ENCODE measurements at places on chromosomes 11 and 22.

DNA sequence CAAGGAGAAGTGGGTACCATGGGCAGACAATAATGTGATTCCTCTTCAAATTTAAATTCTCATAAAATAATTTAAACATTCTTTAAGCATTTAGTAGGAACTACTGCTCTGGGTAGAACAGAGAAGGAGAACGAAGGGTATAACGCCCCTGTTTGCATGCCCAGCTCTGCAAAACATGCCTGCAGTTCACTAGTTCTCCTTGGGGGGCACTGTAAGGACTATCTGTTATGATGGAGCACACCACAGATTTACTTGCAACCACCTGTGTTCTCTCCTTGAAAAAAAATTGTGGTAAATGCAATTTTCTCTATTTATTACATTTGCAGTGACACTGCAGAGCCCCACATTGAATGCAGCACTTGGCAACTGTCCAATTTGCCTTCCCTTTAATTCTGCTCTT is 100.3 kb downstream of the GUCY1A2 start:
- DNase-seq = no peak

DNA sequence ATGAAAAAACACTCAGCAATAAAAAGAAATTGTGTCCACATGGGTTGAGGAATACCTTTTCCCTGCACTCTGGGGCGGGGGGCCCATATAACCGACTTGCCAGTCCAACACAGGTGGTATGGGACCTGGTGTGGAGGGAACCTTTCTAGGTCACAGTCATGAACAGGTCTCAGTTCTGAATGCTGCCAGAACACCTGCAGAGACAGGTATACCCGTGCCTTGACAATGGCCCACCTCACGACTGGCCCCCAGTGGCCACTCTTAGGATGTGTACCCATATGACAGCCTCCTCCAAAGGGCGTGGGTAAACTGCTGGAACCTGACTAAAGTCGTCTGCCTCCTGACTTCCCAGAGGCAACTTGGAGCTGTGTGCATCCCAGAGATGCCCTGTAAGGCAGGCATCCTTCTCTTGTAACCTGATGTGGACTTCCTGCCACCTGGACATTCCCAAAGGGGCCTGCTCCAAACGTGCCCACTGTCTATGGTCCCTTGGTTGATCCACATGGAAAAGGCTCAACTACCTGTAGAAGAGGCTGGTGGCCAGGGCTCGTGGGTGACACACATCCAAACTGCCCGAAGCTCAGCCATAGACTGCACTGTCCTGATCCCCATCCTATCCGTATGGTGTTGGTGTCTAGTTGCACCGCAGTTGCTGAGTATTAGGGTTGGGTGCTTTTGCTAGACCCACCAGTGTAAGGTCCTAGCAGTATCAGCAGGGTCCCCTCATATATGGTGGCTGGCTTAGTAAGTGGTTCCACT is 859.3 kb downstream of the BRD1 start:
- DNase-seq = no peak

GRCh38 chr11:127965939-127966668 is 621.3 kb downstream of the ETS1 start:
- no peak for DNase-seq

GRCh38 chr11:20310596-20311394 is 52.7 kb upstream of the HTATIP2 start:
- DNase-seq = no peak

DNA sequence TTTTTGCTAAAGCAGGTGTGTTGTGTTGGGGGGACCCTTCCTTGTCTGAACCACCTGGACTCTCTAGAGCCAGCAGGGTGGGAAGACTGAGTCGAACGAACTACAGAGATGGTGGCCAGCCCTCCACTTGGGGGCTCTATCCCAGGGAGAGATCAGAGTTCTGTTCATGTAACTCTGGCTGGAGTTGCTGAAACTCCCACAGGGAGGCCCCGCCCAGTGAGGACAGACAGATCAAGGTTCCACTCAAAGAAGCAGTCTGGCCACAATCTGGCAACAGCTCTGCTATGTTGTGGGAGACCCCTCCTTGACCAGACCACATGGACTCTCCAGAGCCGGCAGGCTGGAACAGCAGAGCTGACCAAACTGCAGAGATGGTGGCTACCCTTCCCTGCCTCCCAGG is 20.2 kb upstream of the OR5AK2 start:
- DNase-seq = no peak

- no peak for DNase-seq
Observed at GRCh38 chr22:19079691-19080090, 42.5 kb downstream of the DGCR2 start.

GRCh38 chr22:30906946-30907345 is 61.6 kb downstream of the MORC2 start:
- DNase-seq = no peak

- DNase-seq = no peak
Observed at GRCh38 chr11:44865866-44866272, 84.8 kb downstream of the TP53I11 start.

- DNase-seq = no peak
Observed at GRCh38 chr11:27201454-27202302, 161.1 kb downstream of the BBOX1 start.

- DNase-seq = no peak
Observed at GRCh38 chr22:46761539-46762237, 762 bp upstream of the TBC1D22A start.

DNA sequence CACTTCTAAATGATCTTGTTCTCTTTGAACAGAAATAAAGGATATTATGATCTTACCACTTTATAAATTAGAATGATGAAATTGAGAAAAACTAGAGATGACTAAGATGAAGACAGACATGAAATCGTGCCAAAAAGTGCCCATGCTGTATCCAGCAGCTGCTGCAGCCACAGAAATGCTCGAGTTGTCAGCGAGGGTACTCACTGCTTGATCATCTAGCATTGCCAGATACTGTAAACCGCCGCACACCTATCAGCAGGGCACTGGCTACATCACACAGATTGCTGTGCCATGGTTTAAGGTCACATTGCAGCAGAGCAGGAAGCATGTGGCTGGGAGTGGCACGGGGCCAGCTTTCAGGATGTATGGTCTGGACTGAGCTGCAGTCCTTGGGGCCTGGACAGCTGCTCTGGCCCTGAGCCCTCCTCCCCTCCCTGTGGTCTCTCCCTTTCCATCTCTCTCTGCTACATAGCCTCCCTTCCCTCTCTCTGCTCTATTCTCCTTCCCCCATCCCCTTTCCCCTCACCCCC is 51.0 kb upstream of the SEPTIN5 start:
- DNase-seq = no peak

DNA sequence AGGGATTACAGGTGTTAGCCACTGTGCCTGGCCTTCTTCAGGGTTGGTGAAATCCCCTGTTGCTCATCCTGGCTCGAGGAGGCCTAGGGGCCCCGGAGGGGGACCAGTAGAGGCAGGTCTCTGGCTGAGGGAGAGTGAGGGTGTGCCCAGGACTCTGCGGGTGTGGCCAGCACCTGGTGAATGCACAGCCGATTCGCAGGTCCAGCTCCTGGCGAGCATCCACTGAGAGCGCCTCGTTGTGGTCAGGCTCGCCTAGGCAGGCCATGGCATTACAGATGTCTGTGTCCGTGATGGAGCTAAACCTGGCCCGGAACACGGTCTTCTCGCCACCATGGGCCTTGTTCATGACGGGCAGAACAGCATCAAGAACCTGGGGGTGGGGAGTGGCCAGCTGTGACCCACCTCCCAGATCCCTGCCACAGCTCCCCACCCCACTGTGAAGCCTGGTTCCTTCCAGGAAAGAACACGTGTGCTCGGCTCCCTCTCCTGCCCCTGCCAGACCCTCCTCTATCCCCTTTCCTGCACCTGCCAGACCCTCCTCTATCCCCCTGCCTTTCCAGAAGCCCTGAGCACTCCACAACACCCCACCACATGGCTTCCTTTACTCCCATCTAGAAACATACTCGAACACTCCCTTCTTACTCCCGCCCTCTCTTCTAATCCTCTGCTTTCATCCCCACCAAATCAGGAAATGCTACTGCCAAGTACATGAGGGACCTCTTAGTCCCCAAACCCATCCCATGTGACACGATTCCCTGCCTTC is 12.4 kb downstream of the TOP3B start:
- no peak for DNase-seq

DNA sequence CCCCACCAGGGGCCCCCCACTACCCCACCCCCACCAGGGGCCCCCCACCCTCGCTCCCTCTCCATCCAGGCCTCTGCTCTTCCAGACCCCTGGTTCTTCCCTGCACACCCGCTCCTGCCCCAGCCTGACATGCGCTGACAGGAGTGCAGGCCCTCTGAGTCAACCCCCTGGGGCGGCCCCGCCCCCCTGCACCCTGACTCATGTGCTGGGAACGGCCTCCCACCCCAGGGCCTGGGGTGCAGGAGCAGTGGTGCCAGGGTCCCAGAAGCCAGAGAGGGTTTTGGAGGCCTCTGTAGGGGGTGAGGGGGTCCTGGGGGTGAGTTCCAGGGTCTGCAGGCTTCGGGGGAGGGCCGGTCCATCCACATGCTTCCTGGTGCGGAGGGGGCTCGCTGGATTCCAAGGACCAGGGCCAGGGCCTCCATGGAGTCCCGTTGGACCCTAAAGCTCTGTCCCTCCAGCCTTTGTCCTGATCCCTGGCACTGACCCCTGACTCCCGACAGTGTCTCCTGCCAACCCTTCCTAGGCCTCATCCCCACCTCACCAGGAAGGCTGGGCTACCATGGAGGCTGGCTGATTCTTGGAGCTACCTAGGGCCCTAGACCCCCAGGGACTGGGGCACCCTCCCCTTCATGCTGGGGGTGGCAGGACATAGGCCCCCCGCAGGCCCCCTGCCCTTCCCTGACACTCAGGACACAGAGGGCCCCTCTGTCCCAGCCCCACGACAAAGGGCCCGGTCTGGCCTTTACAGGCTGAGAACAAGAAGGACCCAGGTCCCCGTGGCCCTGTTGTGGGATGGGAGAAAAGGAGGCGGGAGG is 583 bp upstream of the PKP3 start:
- no peak for DNase-seq

DNA sequence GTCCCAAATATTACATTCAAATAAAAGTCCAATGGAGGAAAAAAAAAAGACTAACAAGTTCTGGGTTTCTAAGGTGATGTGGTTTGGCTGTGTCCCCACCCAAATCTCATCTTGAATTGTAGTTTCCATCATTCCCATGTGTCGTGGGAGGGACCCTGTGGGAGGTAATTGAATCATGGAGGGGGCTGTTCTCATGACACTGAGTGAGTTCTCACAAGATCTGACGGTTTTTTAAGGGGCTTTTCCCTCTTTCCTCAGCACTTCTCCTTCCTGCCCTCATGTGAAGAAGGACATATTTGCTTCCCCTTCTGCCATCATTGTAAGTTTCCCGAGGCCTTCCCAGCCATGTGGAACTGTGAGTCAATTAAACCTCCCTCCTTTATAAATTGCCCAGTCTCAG is 7.9 kb upstream of the MS4A2 start:
- DNase-seq = no peak

- no peak for DNase-seq
Observed at GRCh38 chr11:1481861-1482441, 4.6 kb downstream of the MOB2 start.

GRCh38 chr11:35655856-35656255 is 6.7 kb upstream of the TRIM44 start:
- DNase-seq = no peak

Measured in T-helper 1 cell (primary cell).